Activated CD4-positive, alpha-beta T cell treated with anti-CD3 and anti-CD28 coated beads, Interleukin-2, amount 50 U/mL, for 24 hours (primary cell): ENCODE measurements at places on chromosomes 3 and 15.

DNA sequence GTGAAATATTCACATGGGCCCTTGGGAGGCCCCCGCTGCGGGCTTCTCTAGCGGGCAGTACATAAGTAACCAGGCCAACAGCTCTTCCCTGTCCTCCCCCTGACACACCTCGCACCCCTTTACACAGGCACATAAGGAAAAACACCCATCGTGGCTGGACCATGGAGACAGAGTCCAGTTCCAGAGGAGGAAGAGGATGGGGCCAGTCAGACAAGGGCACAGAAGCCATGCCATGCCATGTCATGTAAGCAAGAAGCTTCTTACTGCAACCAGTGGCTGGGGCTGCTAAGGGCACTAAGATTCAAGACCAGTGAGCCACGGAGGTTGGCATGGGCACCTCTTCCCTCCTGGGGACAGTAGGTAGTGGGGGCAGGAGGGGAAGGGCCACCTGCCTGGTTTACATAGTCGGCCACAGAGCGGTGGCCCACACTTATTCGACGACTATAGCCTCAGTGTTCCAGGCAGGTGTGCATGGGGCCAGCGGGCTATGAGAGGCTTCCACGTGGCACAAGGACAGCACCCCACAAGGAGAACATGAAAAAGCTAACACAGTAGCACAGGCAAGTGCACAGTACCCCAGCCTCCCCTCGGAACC is 5.7 kb upstream of the CYP11A1 start:
- no peak for DNase-seq

DNA sequence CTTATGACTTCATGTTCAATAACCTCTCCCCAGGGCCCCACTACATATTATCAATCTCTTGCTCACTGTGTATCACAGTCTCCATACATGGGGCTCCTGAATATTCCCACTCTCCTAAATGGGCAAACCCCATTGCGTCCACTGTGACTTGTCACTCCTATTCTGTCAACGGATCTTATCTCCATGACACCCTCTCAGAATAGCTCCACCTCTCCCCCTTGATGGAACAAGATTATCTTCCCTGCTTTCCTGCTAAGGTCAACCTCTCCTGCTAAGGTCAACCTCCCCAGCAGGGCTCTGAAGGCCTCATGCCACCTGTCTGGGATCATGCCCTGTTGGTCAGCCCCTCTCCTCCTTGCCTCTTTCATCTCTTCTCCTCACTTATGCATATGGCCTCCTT is 1.8 kb downstream of the CLDN18 start:
- no peak for DNase-seq

- no peak for DNase-seq
Observed at GRCh38 chr3:139555249-139555648, 15.7 kb upstream of the RBP1 start.

DNA sequence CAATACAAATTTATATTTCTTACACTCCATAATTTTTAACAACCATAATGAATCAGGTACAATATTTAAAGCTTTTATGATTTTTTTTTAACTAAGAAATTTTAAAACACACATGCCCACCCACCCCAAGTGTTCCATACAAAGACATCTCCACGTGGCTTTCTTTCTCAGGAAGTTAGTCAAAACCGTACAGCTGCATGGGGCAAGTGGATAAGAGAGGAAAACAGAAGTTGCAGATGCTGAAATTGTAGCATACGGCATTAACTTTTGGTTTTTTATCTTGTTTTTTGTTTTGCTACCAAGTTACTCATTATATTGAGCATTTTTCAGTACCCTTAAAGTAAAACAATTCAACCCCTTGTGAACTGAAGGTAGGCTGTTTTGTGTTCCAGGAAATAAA is 14.8 kb downstream of the GNB4 start:
- no peak for DNase-seq

DNA sequence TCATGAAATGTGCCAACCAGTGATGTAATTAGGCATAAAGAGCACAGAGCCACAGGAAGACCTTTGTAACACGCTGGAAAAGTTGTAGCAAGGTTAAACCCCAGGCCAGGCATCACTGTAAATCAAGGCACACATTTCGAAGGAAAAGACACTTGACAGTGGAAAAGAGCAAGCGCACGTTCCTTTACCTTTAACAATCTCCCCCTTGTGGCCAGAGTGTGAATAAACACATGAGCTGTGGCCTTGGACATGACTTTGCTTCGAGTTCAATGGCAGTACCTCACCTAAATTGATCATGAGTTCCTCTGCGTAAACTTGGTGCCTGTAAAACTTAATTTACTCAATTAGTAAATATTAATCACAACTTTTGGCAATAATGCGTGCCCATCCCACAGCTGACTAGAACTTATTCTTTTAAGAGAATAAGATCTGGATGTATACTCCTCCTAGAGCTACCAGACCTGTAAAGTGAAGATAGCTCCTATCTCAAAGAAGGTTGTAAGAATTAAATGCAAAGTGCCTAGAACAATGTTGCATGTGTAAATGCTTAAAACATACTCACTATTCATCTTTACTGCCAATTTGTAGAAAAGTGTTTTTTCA is 757.0 kb upstream of the NECTIN3 start:
- peak; percentile 48 for DNase-seq

DNA sequence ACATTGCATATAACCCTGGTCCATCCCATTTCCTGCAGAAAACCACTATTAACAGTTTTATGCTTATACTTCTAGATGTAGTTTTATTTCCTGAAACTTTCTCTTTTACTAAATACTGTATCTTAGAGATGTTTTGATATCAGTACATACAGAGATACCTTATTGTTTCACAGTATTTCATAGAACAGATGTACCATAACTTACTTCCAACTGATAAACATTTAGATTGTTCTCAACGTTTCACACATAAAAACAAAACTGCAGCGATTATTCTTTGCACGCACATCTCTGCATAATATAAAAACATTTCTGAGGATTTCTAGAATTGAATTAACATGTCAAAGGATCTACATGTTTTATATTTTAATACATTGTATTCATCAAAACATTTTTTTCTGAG is 2.6 kb downstream of the ZNF80 start:
- DNase-seq: no peak

DNA sequence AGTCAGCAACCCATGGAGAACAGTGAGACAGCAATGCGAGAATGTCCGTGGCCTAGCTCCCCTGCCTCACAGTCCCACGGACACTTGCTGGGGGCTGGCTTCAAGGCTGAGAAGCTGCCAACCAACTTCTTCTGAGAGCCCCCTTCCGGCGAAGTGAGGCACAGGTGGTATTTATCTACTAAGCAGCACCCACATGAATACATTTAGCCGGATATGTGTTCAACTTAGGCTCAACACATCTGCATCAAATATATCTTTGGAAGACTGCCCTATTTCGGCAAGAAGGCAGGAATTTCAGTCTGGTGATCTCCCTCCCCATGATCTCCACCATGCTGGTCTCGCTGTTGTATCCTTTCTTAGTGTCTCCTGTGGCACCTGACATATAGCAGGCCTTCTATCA is 340.9 kb upstream of the NR2E3 start:
- DNase-seq: no peak

DNA sequence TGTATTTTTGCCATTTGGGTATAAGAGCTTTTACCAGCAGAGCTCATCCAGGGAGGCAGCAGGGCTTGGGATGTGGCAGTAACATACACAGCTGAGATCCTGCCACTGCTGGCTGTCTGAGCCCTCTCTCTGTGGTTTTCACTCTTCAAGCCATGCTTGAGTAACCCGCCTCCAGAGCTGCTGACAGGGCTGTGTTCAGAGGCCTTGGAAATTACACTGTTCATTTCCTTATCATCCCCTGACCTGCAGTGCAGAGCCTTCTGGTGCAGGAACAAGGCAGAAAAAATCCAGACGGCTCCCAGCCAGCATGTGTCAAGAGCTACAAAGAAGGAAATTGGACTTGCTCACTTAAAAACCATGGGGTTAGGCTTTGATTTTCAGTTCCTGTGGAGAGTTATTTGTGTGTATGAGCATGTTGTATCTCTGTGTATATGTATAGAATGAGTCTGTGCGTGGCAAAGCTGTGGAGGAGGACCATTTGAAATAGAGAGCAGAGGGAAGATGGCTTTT is 47.0 kb downstream of the ZNF609 start:
- DNase-seq: no peak

DNA sequence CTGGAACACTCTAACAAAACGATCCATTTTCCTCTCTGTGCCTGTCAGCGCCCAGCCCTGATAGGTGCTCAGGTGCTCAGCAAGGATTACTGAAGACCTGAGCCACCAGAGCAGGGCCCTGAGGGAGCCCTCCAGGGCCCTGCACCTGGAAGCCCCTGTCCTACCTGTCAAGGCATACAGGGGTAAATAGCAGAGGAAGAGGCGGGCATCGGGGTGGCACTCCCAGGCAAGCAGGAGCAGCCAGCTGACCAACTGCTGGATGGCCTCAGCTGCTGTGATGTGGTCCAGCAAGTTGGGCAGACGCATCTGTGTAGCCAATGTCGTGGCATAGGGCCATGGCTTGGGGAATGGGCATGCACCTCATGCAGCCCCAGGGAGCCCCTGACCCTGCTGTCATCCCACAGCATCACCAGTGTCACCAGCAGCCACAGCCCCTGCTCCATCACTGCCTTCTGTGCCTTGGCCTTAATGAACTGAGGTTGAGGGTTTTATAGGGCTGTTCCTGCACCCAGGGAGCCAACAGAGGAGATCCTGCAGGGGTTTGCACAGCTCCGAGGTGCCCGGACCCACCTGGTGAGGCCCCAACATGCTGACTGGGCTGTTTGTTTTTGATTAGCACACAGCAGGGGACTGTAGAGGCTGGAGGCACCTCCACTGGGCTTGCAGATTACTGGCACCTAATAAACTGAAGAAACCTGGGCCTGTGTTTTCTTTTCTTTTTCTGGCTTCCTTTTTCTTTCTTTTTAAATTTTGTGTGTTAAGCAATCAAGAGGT is 7.9 kb upstream of the WDR6 start:
- DNase-seq: no peak

DNA sequence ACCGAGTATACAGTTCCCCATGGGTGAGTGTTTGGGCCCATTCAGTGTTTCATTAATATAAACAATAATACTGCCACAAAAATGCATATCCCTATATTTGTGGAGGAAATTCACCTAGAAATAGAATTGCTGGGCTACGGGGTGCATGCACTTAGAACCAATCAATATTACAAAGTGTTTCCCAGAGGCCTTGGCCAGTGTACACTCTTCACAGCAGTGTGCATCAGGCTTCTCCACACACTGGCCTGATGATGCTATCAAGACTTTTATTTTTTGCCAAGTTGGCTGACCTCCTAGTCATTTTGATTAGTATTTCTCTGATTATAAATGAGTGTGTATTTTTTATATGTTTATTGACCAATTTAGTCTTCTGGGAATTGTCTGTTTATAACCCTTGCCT is 323.7 kb downstream of the EPHB1 start:
- no peak for DNase-seq

GRCh38 chr3:112373924-112374323 is 41.0 kb downstream of the CD200 start:
- DNase-seq: no peak

GRCh38 chr3:87810452-87811016 is 248.3 kb downstream of the CGGBP1 start:
- no peak for DNase-seq

DNA sequence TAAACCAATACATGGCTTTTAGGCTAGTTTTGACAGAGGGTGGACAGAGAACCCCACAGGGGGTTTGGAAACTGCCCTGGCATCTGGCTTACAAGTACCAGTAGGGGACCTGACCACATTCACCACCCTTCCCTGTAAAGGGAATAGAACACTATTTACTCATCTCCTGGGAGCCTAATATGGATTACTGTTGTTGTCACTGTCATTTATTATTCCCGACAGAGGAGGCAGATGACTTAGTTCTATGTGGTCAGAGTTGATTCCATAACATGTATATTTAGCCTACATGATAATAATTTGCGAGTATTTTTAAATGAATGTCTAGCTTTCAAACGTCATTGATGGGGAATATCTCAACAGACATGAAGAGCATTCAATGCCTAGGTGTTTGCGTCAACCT is 15.9 kb downstream of the ZBTB38 start:
- no peak for DNase-seq
